Naive B cell (primary cell): ENCODE measurements at places on chromosomes 16 and 17. TPM values are rescaled to one million over a fixed set of nuclear protein-coding genes. Genes with fewer than 3 reads are reported as not detected.

Gene SOX9
- not detected for polyA plus RNA-seq

Gene IGSF6
- polyA plus RNA-seq: 1.6 TPM

Gene ERN2
- not detected for polyA plus RNA-seq

Gene LDHD
- polyA plus RNA-seq: not detected

Gene CCL8
- polyA plus RNA-seq: not detected

Gene PHLPP2
- 4.0 TPM for polyA plus RNA-seq

Gene PRSS8
- not detected for polyA plus RNA-seq

Gene OTOA
- polyA plus RNA-seq: not detected

Gene TNFSF13
- 43.1 TPM for polyA plus RNA-seq

Gene MYADML2
- not detected for polyA plus RNA-seq

Gene TEKT1
- not detected for polyA plus RNA-seq

Gene CDH3
- polyA plus RNA-seq: 0.25 TPM

Gene AGRP
- polyA plus RNA-seq: not detected

Gene EFCAB5
- 1.0 TPM for polyA plus RNA-seq

Gene PPM1E
- polyA plus RNA-seq: not detected

Gene ZNF267
- polyA plus RNA-seq: 17.0 TPM

Gene TNFRSF13B
- polyA plus RNA-seq: 10.6 TPM

Gene TAT
- 0.12 TPM for polyA plus RNA-seq

Gene CYB5B
- 100 TPM for polyA plus RNA-seq

Gene PMFBP1
- not detected for polyA plus RNA-seq

Gene SLC35G6
- polyA plus RNA-seq: not detected

Gene GSG1L
- polyA plus RNA-seq: not detected

Gene C17orf113
- polyA plus RNA-seq: 0.32 TPM

Gene SPATA32
- polyA plus RNA-seq: 0.31 TPM

Gene KREMEN2
- polyA plus RNA-seq: not detected

Gene EFNB3
- not detected for polyA plus RNA-seq

Gene RNF43
- 0.63 TPM for polyA plus RNA-seq

Gene ENDOV
- 20.9 TPM for polyA plus RNA-seq

Gene ENPP7
- polyA plus RNA-seq: not detected

Gene CCDC40
- polyA plus RNA-seq: not detected

Gene SP2
- 7.6 TPM for polyA plus RNA-seq

Gene HBZ
- not detected for polyA plus RNA-seq

Gene KCNJ2
- not detected for polyA plus RNA-seq

Gene DNAAF8
- polyA plus RNA-seq: 0.30 TPM

Gene SRP68
- polyA plus RNA-seq: 68.1 TPM

Gene TP53TG3B
- not detected for polyA plus RNA-seq

Gene SLC12A3
- not detected for polyA plus RNA-seq

Gene DLX3
- polyA plus RNA-seq: not detected

Gene VTN
- not detected for polyA plus RNA-seq

Gene TEX14
- not detected for polyA plus RNA-seq

Gene AURKB
- not detected for polyA plus RNA-seq

Gene TM4SF5
- polyA plus RNA-seq: not detected

Gene CMTM1
- polyA plus RNA-seq: not detected

Gene SPIRE2
- 0.57 TPM for polyA plus RNA-seq

Gene HSD17B1
- polyA plus RNA-seq: 0.65 TPM

Gene TP53TG3C
- not detected for polyA plus RNA-seq

Gene CA7
- not detected for polyA plus RNA-seq

Gene NLK
- polyA plus RNA-seq: 1.5 TPM

Gene ABCA6
- 0.09 TPM for polyA plus RNA-seq

Gene KRT15
- polyA plus RNA-seq: not detected

Gene SHBG
- not detected for polyA plus RNA-seq

Gene ZG16
- not detected for polyA plus RNA-seq

Gene ATP2C2
- not detected for polyA plus RNA-seq

Gene EXOC3L1
- polyA plus RNA-seq: 0.12 TPM
